ENCODE measurements at places on chromosomes 11 and 22.

DNA sequence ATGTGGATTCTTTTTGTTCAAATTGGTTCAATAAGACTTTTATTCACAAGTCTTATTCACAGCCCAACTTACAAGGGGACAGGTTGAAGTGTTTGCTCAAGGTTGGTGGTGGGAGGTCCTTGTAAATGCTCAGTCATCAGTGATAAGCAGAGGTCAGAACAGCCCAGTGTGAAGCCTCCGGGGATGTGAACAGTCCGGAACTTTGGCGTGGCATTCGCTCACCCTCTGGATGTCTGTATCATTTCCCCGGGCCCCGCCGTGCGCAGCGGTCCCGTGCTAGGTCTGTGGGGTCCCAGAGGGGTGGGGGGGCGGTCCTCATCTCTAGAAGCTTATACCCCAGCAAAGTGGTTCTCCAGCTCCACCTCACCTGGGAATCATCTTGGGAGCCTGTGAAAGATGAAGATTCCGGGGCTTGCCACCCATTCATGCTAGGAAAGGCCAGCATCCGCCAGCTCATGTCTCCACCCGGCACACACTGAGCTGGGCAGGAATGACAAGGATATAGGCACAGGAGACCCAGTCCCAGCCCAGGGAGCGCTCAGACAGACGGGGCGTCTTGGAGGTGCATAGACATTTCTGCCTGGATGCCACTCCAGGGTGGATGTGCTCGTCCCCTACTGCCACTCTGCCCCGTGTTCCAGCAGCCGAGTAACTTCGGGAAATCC is 327.5 kb downstream of the TBC1D22A start:
- DNase-seq = no peak

DNA sequence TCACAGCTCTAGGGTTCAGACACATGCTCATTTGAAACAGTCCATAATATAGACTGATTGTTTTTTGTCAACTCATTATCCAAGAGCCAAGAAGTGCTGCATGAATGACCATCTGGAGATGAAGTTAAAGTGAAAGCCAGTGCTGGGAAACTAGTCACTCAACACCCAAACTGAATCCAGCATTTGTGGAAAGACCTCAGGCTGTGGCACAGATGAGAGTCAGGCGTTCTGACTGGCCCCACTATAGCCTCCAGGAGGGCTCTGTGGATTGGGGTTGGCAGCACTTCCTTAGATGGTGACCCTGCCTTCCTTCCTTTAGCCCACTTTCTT is 2.1 kb downstream of the FEZ1 start:
- DNase-seq = peak; percentile 32

GRCh38 chr22:27073601-27074425 is 416.4 kb downstream of the MIAT start:
- no peak for DNase-seq

DNA sequence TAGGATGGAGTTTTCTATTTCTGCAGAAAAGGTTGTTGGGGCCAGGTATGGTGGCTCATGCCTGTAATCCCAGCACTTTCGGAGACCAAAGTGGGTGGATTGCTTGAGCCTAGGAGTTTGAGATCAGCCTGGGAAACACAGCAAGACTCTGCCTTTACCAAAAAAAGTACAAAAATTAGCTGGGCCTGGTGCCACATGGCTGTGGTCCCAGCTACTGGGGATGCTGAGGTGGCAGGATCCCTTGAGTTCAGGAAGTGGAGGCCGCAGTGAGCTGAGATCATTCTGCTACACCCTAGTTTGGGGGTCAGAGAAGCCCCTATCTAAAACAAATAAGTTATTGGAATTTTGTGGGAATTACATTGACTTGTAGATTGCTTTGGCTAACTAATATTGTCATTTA is 71.7 kb downstream of the FDX1 start:
- DNase-seq = no peak

GRCh38 chr11:69466039-69466438 is 15.4 kb upstream of the LINC01488 start:
- DNase-seq = no peak

- DNase-seq = peak; percentile 35
Observed at GRCh38 chr11:75520688-75521087, 5.1 kb downstream of the GDPD5 start.

DNA sequence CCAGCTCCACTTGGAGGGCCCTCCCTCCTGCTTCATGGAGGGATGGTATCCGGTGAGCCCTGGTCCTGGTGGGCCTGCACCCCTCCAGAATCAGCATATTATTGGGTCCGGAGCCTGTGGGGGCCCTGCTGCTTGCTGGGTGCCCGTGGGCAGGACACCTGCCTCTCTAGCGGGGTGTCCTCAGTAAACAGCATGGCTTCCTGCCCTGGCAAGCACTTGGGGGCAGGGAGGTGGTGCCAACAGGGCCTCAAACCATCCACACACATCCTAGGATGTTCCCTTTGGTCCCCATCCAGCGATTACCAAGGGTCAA is 108.3 kb downstream of the CTTN start:
- DNase-seq = no peak

DNA sequence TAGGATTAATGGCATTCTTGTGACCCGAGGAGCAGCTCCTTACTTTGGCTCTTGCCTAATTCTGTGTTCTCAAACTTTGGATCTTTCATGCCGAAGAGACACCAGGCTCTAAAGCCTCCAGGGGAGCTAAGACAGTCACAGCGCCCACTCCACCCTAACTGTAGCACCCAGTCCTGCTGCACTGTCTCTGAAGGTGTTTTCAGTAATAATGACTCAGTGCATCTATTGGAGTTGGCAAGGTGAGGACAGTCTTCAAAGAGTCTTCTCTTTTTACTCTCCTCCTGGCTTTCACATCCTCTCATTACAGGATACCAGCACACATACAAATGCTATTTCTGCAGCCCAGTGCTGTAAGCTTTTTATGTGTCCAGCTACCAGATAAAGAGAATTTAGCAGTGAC is 69.4 kb downstream of the PPFIBP2 start:
- no peak for DNase-seq

DNA sequence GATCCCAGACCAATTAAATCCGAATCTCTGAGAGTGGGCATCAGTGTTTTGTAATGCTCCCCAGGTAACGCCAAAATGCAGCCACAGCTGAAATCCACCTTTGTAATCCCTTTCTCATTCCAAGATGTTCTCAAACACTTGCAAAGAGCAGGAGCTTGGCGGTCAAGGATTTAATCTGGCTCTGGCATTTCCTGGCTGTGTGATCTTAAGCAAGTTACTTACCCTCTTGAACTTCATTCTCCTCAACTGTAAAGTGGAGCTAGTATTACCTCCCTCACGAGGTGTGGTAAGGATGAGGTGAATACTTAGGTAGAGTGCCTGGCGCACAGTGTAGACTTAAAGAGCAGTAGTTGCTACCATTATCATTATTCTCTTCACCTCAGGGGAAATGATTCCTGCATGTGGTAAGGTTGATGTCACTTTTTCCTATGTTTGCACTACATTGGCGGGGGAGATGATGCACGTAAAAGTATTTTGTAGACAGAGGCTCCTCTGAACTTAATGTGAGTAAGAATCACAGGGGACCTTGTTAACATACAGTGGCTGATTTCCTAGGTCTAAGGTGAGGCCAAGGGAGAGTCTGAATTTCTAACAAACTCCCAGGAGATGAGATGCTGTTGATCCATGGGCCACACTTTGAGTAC is 210.4 kb upstream of the PITPNB start:
- no peak for DNase-seq

- peak; percentile 41 for DNase-seq
Observed at GRCh38 chr11:110069158-110069737, 23.9 kb upstream of the ZC3H12C start.

DNA sequence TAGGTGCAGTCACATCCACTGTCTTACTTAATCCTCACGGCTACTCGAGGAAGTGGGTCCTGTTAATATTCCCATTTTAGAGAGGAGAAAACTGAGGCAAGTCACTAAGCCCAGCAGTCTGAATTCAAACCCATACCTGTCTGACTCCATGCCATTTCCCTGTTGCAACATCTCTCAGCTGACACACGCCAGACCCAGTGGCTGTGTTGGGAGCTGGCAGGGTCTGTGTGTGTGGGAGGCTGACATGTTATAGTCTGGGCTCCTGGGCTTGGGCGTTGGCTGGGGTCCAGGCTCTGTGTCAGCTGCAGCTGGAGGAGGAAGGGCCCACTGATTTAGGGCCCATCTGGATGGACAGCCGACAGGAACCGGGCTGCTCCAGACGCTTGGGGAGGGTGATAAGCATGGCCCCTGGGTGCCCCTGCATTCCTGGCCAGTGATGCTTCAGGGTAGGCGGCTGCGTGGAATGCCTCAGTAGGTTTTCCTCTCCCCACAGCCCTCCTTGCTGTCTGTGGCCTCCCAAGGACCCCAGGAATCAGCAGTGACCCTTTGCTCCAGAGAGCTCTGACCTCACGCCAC is 562.5 kb downstream of the MN1 start:
- DNase-seq = no peak

DNA sequence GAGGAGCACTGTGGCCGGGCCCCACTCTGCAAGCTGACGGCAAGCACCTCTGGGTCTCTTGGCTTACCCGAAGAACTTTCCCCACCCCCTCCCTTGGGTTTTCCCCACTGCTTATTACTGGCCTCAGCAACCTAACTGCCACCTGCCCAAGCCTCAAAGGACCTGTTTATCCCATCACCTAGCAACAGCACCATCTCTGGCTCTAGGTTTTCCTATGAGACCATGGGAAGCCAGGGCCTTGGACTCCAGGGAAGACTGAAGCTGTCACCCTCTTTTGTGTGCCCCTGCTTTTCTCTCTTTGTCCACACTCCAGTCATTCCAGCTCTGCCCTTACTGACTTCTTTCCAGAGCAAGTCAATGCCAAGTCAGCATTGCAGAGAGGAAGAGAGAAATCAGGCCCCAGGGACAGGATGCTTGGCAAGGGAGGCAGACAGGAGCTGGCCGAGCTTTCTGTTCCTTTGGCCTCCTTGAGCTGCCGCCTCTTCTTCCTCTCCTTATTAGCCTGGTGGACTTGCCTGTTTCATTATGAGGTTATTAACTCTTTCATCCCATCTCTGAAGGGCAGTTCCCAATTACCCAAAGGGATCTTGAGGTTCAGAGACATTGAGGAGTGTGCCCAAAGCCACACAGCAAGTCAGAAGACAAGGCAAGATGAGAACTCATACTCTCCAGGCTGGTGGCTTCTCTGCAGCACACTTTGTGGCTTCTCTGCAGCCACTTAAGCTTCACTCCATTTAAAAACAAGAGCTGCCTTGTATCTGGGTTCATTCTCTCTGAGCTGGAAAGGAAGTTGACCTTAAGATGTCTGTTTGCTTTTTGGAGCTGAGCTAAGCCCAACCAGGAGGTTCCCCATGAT is at the start of gene SMIM35:
Gene SMIM35 (minus strand): TSS at position 51 of the 856 bp plus-strand sequence. CDS start 206 bp downstream, outside the sequence.
- no peak for DNase-seq

- DNase-seq = no peak
Observed at GRCh38 chr11:118061586-118062125, 15.2 kb upstream of the TMPRSS4 start.

- DNase-seq = no peak
Observed at GRCh38 chr11:128584253-128584652, 3.1 kb downstream of the ETS1 start.

- no peak for DNase-seq
Observed at GRCh38 chr11:100010393-100010792, 676.7 kb upstream of the ARHGAP42 start.

DNA sequence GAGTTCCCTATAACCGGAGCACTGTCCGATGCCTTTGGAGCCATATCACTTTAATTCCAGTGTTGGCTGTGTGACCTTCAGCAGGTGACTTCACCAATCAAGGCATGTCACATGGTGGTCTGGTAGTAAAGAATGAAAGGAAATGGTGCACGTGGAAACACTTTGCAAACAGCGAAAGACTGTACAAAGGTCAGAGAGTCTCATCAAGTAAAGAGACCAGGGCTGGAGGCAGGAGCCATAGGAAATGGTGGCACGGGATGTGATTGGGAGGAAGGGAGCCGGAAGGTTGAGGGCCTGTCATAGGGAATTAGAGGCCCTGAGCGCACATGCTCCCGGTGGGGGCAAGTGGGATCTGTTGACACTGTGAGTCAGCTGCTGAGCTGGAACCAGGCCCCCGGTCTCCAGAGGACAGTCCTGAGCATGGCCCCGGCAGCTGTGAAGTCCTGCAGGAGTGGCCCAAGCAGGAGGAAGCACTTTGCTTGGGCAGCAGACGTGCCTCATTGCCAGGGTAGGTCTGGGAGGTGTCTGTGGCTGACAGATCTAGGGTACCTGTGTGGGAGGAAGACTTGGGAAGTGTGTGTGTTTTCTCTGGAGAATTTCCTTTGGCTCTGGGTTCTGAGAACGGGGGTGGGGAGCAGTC is 2.0 kb downstream of the DAGLA start:
- DNase-seq = no peak

- no peak for DNase-seq
Observed at GRCh38 chr11:128532572-128533091, 54.7 kb downstream of the ETS1 start.

- no peak for DNase-seq
Observed at GRCh38 chr11:58770627-58771457, 39.1 kb upstream of the GLYAT start.

- no peak for DNase-seq
Observed at GRCh38 chr11:73401924-73402833, 26.0 kb downstream of the RELT start.

GRCh38 chr11:68542617-68543016 is 82.1 kb downstream of the PPP6R3 start:
- no peak for DNase-seq

GRCh38 chr11:120344302-120345004 is 8.2 kb downstream of the ARHGEF12 start:
- DNase-seq = no peak

DNA sequence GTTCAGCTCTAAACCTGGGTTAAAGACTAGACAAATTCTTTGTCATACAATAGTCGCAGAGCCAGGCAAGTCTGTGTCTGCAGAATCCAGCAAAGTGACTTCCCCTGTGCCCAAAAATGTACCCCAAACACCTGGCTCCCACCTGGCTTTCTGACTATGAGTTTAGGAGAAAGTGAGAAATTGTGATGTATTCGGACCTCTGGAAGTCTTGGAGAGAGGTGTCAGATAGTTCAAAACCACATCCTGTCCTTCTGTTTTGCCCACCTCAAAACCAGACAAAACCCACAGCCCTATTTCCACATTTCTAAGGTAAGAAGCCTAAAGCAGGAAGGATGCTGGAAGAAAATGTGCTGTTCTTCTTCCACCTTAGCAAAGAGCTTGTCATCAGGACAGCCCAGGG is 63.8 kb upstream of the CLMP start:
- DNase-seq = no peak

- DNase-seq = no peak
Observed at GRCh38 chr11:25615069-25615468, 716.9 kb upstream of the ANO3 start.

DNA sequence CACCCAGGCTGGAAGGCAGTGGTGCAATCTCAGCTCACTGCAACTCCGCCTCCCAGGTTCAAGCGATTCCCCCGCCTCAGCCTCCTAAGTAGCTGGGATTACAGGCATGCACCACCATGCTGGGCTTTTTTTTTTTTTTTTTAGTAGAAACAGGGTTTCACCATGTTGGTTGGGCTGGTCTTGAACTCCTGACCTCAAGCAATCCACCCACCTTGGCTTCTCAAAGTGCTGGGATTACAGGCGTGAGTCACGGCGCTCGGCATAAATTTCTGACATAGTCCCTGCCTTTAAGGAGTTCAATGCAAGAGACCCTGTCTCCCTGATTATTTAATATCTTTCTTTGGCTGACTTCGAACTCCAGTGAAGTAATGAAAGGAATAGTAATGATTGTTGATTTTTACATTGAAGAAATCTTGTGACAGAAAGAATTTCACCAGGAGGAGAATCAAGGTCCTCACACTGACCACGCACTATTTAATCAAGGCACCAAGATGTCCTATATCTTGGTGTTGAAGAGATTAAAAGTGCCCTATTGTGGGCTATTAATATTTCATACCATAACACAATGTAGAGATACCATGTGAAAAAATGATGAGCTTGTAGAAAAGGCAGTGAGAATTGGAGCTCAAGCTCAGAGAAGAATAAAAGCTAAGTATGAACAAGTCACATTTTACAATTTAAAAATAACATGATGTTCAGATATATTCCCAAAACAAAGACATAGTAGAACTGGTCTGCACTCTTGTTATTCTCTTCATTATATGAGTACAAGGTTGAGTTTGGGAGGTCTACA is 71.6 kb upstream of the BLID start:
- no peak for DNase-seq

Measured in head of caudate nucleus (tissue), 42 donors.